ENCODE measurements at places on chromosomes 7 and 10. TPM values are rescaled to one million over a fixed set of nuclear protein-coding genes. Genes with fewer than 3 reads are reported as not detected.

- peak; percentile 16 for DNase-seq
Observed at GRCh38 chr10:29130190-29130673, 158.6 kb upstream of the LYZL1 start.

- DNase-seq = no peak
Observed at GRCh38 chr7:87213252-87213651, 6.3 kb downstream of the TMEM243 start.

DNA sequence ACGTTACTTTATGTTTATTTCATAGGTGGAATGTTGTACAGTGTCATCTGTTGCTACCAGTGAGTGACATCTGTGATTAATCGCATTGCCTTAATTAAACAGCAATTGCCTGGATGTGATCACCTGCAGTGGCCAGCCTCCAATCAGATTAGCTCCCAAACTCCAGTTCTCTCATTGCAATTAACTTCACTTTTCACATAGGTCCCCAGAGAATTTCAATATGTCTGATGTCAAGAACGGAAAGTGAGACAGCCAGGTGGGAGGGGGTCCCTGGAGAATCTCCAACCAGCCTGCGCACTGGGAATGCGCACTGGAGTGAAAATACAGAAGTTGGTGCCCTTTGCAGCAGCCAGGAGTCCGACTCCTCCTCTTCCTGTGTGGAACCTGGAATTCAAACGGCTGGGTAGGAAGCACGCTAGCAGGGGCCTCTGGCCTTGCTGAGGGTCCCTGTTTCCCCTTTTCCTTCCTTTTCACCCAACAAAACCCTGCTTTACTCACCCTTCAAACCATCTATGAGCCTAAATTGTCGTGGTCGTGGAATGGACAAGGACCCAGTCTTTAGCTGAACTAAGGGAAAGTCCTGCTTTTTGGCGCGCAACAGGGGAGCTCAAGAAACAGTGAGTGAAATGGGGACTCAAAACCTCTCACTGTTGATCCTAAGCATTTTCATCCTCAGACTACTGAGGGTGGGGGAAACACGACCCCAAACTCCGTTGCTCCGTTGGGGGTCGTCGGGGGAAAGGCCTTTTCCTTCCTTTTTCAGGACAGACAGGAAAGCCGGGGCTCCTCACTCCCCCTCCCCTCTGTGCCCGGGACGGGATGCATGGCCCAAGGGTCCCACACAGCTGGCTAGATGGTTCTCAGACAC lies 1355.5 kb upstream of the LRRTM3 start:
- no peak for DNase-seq

Gene CPA1
- not detected for total RNA-seq

GRCh38 chr7:73669288-73669701 lies 1.7 kb downstream of the VPS37D start:
- DNase-seq = no peak

DNA sequence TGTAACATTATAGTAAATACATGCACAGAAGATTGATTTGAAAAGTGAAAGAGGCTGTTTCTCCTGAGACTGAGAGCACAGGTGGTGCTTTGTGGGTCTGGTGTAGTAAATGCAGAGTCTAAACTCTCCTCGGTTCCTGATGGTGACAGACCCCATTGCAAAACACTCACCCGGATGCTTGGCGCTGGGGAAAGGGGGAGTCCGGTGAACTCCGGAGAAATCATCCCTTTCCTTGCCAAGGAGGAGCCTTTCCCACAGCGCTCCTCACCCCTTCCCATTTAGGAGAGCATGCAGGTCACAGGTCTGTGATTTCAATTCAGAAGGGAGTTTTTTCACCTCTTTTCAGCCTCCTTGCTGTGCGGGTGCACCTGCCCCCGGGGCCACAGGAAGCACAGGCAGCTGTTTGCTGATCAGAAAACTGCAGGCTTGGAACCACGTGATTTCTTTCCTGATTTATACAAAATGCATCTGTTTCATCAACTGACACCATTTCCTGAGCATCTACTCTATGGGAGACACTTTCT lies 75.6 kb upstream of the LYZL2 start:
- DNase-seq = no peak

- no peak for DNase-seq
Observed at GRCh38 chr10:122293961-122294380, 22.9 kb downstream of the BTBD16 start.

DNA sequence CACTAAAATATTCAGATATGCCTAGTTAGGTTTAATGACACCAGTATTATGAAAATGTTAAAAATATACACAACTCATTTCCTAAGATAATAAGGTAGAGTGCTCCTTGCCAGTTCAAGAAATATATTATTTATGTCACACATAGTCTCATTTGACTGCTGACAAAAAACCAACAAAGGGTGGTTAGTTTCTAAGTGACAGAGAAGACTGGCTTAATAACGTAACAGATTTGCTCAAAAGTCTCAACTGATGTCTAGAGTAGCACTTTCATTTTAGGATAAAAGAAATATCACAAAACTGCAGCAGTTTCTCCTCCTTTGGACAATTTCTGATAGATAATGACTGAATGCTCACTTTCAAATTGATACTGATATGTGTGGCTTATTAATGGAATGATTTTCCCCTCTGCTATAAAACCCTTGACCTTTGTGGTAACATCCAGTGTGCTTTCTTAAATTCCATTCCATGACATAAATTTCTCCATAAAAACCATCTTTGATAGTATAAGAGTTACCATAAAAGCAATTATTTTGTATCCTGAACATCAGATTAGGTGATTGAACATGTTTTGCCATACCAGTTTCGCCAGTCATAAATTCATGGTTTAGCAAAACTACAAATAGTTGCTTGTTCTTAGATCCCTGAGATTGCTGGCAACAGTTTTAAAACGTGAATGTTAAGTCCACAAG lies 94.2 kb downstream of the NRBF2 start:
- DNase-seq = no peak

- no peak for DNase-seq
Observed at GRCh38 chr7:44087911-44088838, 5.8 kb upstream of the POLM start.

DNA sequence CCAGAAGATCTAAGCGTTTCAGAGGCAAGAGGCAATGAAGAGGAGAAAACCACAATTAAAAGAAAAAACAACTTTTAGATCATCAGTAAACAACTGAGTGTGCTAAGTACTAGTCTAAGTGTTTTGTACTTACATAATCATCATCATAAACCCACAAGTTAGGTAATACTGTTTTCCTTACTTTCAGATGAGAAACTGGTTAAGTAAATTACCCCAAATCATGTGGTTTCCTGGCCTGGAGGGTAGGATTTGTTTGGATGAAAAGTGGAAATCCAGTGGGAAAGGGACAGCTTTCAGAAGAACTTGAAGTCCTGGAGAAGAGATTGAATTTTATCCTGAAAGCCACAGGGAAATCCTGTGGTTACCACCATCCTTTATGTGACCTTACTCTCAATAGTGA lies 463.3 kb downstream of the LRMDA start:
- no peak for DNase-seq

Gene CLRN3
- not detected for total RNA-seq

DNA sequence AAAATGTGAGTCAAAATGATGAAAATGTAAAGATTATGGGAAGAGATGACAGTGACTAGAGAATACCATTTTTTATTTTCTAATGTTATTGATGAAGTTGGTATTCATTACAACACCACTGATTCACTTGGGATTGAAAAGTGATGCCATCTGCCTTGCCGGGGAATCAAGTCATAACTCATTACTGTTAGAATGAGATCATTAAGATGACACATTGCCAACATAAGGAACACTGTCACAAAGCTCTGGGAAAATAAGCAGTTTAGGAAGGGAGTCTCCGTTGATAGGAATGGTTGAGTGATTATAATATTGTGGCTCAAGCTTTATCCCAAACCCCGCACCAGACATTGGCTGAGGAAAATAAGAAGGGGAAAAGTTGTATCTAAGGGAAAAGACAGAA lies 121.5 kb upstream of the PLPP4 start:
- DNase-seq = no peak

DNA sequence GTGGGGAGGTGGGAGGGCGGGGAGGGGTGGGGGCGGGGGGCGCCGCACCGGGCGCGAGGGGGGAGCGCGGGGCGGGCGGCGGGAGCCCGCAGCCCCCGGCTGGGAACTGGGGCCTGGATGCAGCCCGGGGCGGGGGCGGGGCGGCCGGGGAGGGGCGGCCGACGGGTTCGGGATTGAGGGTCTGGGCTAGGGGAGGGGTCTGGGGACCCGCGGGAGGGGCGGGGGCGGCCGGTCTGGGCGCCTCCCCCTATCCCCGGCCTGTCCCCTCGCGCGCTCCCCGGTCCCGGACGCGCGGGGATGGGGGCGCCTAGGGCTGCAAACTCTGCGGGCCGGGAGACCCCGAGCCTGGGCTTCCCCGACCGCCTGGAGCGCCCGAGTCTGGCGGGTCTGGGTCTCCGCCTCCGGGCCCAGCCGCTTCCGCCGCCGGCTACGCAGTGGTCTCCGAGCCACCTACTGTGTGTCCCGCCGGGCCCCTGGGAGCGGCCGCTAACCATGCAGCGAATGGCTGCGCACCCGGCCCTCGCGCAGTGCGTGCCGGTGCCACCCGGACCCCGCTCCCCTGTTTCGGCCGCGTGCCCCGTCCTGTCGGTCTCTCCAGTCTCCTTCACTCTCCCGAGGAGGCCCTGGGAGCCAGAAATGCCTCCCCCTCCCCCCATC lies 375 bp upstream of the FGF8 start:
- no peak for DNase-seq

Gene UFSP1
- 4.3 TPM for total RNA-seq

DNA sequence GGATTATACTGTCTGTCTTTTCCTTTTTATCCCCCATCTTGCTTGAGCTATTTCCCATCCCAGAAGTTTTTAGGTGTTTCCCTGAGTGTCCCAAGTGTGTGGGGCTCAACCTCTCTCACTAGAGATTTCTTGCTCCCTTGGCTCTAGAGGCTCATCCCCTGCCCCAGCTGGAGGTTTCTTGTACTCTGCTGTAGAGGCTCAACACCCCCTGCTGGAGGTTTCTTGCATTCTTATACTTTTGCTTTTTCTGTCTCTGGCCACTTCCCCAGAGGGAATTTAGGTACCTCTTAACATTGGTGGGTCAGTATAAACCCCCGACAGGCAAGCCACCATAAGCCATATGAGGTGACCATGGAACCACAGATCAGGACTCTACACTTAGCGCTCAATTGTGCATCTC lies 114.2 kb upstream of the FAM3C start:
- no peak for DNase-seq

GRCh38 chr7:22952306-22953015 lies 61.5 kb downstream of the HYCC1 start:
- no peak for DNase-seq

Gene SLC26A4
- total RNA-seq = 0.43 TPM

DNA sequence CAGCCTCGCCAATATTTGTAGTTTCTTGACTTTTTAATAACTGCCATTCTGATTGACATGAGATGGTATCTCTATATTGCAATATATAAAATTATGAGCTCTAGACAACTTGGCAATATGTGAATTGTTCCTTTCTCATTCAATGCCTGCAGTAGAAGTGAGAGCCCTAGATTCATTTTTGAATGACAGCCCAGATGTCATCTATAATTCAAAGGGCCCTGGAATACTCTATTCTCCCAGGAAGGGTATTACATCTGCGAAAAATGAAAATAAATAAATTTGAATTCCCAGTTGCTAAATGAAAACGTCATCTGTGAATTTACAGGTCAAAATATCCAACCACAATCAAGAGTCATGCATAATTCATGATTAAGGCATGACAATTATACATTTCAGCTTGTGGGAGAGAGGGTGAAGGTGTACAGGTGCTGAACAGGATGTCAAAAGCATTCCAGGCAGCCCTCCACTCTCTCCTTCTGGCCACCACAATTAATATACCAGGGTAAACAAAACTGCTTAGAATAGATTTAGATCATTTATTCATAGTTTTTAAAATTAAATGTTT lies 1147.3 kb downstream of the XPNPEP1 start:
- no peak for DNase-seq

Gene UPK3BL2
- total RNA-seq = 1.0 TPM
